ENCODE measurements at places on chromosomes 7 and 10. TPM values are rescaled to one million over a fixed set of nuclear protein-coding genes. Genes with fewer than 3 reads are reported as not detected.

DNA sequence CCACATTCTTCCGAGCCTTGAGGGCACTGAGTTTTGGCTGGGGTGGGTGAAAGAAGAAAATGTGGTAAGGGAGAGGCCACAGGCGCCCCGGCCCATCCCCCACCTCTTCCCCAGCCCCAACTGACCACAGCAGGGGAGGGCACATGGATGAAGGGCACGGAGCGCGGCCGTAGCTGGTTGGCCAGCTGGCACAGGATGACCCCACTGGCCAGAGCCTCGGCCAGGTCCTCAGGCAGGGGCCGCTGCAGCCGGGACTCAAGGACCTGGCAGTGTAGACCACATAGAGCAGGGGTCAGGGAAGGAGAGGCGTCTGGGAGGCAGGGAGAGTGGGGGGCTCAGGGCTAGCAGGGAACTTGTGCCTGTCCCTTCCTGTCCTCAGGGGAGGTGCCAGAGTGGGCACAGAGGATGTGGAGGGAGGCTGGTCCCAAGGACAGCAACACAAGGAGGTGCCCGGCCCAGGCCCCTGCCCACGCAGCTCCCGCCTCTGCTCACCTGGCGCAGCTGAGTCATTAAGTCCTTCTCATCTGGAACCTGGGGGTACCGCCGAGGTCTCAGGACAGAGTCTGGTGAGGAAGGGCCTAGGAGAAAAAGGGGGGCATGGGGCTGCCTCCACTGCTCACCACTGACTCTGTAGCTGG lies 2.2 kb upstream of the SAP25 start:
- no peak for DNase-seq

- no peak for DNase-seq
These were observed 727 bp downstream of the ATRNL1 start for GRCh38 chr10:115093776-115094408.

DNA sequence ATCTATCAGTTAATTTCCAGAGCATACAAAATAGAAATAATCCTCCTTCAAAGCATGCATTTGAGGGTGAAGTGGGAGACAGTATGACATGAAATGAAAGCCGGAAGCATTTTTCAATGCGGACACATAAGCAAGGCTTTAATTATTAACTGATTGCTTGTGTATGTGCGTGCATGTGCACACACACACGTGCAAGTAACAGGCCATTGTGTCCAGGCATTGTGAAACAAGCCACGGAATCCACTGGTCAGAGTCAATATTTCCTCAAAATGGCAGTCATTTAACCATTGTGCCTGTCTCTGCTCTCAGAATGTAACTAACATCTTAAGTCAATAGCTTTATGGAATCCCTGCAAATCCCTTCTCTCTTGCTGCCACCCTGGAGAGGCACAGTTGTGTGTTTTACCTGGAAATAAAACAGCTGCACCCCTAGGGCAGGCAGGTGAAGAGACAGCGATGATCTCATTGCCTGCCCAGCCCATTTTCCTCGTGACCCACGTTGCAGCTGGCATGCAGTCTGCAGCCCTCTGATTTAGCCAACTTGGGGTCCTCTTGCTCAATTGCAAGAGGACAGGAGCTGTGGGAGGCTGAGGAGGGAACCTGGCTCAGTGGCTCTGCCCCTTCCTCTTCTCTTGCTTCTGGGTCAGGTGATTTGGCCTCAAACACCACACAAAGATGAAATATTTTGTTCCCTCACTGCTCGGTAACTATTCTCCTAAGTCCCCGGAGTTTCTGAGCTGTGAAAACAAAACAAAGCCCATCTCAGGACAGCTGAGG lies 500.9 kb upstream of the ZMIZ1 start:
- DNase-seq = no peak

GRCh38 chr7:20777377-20778062 lies 9.2 kb downstream of the SP8 start:
- no peak for DNase-seq

Gene FBXO24
- total RNA-seq = 0.40 TPM

Gene CRHR2
- 0.57 TPM for total RNA-seq

DNA sequence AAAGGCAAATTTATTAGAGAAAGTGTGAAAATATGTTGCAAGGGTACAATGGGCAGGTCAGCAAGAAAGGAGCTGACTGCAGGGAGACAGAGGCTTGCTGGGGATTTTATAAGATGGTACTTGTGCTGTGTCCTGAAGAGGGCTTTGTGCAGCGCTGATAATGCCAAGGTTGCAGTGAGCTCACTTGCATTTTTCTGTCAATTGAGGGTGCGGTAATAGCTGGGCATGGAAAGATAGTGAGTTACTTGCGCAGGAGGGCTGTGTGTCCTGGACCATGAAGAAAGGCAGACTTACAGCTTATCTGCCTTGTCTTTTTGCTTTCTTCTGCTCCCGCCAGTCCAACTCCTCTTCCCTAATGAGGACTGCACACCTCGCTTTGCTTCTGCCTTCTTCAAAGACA lies 12.5 kb downstream of the CDC123 start:
- DNase-seq = no peak

Gene POU6F2
- total RNA-seq = 0.19 TPM

Gene ATP5MK
- total RNA-seq = 958 TPM

Gene SLC26A3
- not detected for total RNA-seq

- DNase-seq = no peak
These were observed 3.4 kb downstream of the CLEC2L start for GRCh38 chr7:139526578-139527544.

GRCh38 chr7:127322351-127322750 lies 69.6 kb upstream of the GRM8 start:
- no peak for DNase-seq

Gene KLF14
- total RNA-seq = not detected

DNA sequence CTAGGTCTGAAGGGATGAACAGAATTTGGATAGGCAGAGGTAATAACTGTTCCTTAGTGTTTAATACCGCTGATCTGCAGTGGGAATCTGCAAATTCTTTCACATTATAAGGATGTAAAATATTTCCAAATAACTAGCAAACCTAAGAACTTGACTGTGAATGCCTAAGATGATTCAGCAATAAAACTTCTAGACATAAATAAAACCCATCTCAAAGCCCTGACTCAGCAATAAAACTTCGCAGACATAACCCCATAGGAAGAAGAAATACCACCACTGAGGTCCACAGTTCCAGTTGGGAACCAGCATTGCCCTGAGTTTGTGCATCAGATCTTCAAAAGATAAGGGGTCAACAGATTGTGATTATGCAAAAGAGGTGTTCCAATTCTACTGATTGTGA lies 354.2 kb downstream of the GFRA1 start:
- no peak for DNase-seq

- DNase-seq = no peak
These were observed 6.9 kb downstream of the CUL2 start for GRCh38 chr10:35083242-35083641.

DNA sequence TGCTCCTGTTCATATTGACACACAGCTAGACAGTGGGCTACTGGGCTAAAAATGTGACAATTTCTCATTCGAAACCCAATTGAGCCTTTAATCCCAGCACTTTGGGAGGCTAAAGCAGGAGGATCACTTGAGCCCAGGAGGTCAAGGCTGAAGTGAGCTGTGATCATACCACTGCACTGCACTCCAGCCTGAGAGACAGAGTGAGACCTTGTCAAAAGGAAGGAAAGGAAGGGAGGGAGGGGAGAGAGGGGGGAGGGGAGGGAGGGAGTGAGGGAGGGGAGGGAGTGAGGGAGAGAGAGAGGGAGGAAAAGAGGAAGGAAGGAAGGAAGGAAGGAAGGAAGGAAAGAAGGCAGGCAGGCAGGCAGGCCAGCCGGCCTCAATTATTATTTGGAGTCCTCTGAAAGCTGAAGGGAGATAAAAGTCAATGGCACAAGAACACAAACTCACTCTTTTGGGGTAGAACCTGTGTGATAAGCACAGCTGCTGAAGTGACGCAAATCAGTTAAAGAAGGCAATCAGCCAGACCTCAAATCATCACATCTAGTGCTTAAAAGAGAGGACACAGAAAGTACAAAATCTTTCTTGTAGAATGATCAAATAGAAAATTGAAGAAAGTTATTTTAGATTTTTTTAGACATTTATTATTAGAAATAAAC lies 98.1 kb downstream of the CCDC71L start:
- no peak for DNase-seq

- no peak for DNase-seq
These were observed 498.3 kb downstream of the CCSER2 start for GRCh38 chr10:84826704-84827103.

- no peak for DNase-seq
These were observed 10.6 kb upstream of the TSPAN14 start for GRCh38 chr10:80443531-80443974.

Gene NACAD
- total RNA-seq = 5.3 TPM

DNA sequence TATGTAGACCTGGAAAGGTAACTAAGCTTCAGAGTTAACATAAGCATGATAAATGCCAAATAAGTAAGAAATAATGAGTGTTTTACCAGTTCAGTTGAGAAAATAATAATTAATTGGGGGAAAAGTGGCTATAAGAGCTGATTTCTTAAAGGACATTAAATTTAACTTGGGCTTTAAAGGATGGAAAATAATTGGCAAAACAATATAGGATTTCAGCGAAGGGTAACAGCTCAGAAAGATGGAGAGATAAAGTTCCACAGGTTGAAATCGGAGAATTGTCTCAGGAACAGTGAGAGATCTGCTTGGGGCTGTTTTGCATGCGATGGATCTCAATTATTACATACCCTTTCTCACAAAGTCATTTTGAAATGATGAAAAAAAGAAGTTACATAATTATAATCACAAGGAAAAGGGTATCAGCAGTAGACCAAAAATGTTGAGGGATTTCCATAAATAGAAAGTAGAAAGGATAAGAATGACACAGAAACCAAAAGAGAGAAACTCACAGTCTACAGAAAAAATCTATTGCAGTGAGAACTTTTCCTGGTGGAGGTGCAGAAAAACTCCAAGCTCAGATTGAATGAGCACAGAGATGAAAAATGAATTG lies 40.1 kb upstream of the ITGB8 start:
- DNase-seq = no peak

Gene CPEB3
- total RNA-seq = 8.3 TPM

GRCh38 chr7:48296966-48297365 lies 125.7 kb downstream of the ABCA13 start:
- DNase-seq = no peak

Gene FOXI2
- total RNA-seq = 0.24 TPM

Gene DNAJC30
- 16.4 TPM for total RNA-seq

GRCh38 chr7:74051629-74052410 lies 23.8 kb downstream of the ELN start:
- DNase-seq = no peak

GRCh38 chr7:98249106-98249505 lies 2.9 kb downstream of the TECPR1 start:
- DNase-seq = no peak

Gene SAP25
- not detected for total RNA-seq

GRCh38 chr10:77328272-77328816 lies 309.3 kb downstream of the KCNMA1 start:
- DNase-seq = no peak

DNA sequence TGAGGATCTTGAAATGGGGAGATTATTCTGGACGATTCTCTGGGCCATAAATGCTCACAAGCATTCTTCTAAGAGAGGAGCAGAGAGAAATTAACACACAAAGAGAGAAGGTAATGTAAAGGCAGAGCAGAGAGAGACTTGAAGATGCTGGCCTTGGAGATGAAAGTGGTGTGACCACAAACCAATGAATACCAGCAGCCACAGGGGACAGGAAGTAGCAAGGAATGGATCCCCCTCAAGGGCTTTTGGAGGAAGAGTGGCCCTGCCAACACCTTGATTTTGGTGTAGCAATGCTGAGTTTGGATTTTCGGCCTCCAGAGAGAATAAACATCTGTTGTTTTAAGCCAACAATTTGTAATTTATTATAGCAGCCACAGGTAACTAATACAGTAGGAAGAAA lies 1155.6 kb downstream of the TYW1 start:
- no peak for DNase-seq

GRCh38 chr7:31744294-31744874 lies 57.4 kb downstream of the PPP1R17 start:
- DNase-seq = no peak

Gene ACSM6
- 0.30 TPM for total RNA-seq

Gene LFNG
- total RNA-seq = 6.2 TPM

GRCh38 chr10:12160664-12161063 lies 31.2 kb downstream of the SEC61A2 start:
- no peak for DNase-seq

DNA sequence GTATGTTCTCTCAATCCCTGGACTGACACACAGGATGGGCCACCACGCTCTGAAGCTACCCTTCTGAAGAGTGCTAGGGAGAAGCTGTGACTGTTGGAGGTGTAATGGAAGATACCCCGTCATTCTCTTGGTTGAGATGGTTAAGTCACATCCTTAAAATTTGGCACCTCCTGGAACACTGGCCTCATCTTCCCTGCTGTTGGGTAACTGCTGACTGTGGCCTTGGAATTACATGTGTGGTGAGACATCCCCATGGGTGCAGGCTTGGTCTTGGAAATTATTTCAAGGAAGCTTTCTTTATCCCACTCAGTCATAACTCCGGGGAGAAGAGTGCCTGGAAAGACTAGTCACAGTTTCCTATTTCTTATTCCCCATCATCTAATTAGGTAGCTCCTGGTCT lies 62.0 kb downstream of the LRMDA start:
- no peak for DNase-seq

DNA sequence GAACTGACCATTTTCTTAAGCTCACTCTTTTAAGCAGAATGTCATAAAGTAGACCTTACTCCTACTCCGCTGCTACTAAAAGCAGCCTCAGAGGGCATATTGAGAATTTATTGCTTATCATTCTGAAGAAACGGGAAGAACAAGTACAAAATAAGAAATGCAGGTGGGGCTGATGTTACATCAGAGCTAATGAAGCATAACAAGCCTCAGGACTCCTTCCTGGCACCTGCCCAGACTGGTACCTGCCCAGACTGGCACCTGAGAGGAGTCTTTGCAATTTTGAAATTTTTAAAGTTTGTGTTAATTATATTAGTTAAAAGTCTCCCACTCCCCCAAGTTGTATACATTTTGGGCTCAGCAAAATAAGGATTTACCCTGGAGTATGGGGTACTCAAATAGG lies 162.4 kb downstream of the SEMA3E start:
- DNase-seq = no peak

- no peak for DNase-seq
These were observed 20.3 kb downstream of the TMEM243 start for GRCh38 chr7:87199241-87199640.

All from cardiac septum (tissue), 1 donor.